ENCODE measurements at places on chromosomes 3 and 15. TPM values are rescaled to one million over a fixed set of nuclear protein-coding genes. Genes with fewer than 3 reads are reported as not detected.

The CERS3 gene
- polyA plus RNA-seq, result 0.08 TPM

The RBMS3 gene
- polyA plus RNA-seq, result 3.8 TPM

The THPO gene
- polyA plus RNA-seq, result 0.49 TPM

The RAB8B gene
- 4.6 TPM for polyA plus RNA-seq

The SLC9C1 gene
- not detected for polyA plus RNA-seq

The SPATA12 gene
- not detected for polyA plus RNA-seq

The SLC27A2 gene
- polyA plus RNA-seq, result not detected

The SAMMSON gene
- not detected for polyA plus RNA-seq

The ISLR2 gene
- polyA plus RNA-seq, result 1.4 TPM

The ACTL6A gene
- polyA plus RNA-seq, result 22.5 TPM

The GRIP2 gene
- polyA plus RNA-seq, result 2.2 TPM

GRCh38 chr15:66359740-66360139 is 3.3 kb upstream of the TIPIN start:
- H3K4me1 ChIP-seq, result peaks cover 3% of the 10 kb centered on the region
- no peak overlapping the region for H3K4me3 ChIP-seq
- H3K27me3 ChIP-seq, result no peaks in the 10 kb centered on the region
- DNase-seq, result no peak

DNA sequence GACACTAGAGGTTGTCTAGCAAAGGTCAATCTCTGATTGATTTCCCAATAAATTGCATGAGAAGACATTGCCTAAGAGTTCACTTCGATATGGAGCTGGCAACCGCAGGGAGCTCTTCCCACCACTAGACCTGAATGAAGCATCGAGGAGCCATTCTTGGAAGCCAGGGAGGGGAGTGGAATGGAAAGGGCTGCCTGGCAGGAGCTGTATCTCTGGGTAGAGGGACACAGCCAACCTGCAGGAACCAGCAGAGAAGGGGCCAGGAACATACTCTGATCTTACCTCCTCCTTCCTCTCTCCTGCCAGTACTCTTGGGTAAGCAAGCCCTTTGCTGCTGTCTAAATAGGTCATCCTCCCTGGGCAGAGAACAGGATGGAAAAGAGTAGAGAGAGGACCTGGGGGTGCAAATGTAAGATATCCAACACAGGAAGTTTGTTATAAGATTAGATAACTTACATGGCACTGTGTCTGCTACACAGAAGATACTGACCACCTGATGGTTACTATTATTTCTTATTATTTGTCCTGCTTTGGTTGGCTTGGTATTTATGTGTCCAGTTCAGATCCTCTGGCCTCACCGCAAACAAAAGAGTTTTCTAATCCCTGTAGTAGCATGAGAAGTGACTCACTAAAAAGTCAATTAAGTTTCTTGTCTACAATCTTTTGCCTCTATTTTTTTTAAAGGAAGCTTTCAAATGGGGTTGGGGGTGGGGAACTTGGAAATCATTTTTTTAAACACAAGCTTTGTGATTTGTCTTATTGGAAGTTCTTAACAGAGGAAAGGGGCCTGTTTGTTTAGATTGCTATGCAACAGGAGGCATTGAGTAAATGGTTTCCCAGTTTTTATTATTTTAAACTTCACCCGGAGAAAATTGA is 156.7 kb upstream of the TSC22D2 start:
- no peak overlapping the region for H3K4me3 ChIP-seq
- no peak overlapping the region for H3K27ac ChIP-seq
- peaks cover 29% of the 10 kb centered on the region for H3K4me1 ChIP-seq
- no peaks in the 10 kb centered on the region for H3K36me3 ChIP-seq
- no peak for DNase-seq

DNA sequence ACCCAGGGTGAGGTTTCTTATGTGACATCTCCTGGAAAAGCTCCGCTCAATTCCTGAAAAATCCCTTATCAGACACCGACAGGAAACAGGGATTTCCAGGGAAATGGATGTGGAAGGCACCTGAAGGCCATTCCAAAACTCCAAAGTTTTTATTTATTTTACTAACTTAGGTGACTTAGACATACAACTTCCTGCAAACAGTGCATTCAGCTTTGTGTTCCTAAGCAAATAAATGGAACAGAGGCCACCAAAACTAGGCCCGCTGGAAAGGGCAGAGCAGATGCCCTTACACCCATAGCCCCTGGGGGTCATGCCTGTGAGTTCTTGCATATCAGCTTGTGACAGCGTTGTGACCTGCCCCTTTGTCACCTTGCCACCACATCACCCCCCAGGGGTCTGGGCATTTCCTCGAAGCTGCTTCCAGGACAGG is 239.4 kb downstream of the XXYLT1 start:
- peak overlapping the region; percentile 65 for H3K27ac ChIP-seq
- no peaks in the 10 kb centered on the region for H3K4me1 ChIP-seq
- H3K36me3 ChIP-seq, result no peaks in the 10 kb centered on the region
- H3K4me3 ChIP-seq, result no peak overlapping the region
- DNase-seq, result no peak

DNA sequence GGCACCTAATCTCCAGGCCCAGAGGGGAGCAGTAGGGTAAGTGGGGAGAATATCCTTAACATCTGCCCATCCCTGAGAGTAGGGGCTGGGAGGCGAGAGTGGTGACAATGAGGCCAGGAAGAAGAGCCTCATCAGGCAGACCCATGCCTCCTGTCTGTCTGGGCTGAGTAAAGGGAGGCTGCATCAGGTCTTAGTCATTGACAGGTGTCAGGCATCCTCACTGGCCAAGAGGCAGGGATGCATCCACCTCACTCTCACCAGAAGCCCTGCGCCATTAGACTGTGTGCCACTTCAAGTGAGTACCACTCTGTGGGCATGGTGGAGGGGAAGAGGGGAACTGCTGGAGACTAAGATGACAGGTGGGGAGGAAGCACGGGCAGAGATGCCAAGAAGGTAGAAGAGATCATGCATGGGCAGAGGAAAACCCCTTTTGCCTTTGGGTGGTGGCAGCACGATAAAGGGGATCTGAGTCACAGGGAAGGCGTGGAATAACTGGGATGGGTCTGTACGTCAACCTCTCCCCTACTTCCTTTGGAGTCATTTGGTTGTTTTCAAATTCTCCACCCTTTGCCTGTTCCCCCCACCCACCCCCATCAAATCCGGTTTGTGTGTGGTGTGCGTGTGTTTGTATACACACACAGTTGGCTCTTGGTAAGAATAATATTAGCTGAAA is 14.1 kb downstream of the ANAPC13 start:
- peaks cover 3% of the 10 kb centered on the region for H3K36me3 ChIP-seq
- no peak overlapping the region for H3K4me3 ChIP-seq

- no peaks in the 10 kb centered on the region for H3K27me3 ChIP-seq
- peaks cover 23% of the 10 kb centered on the region for H3K4me1 ChIP-seq
- no peaks in the 10 kb centered on the region for H3K36me3 ChIP-seq
- H3K27ac ChIP-seq, result peak overlapping the region; percentile 73
- H3K4me3 ChIP-seq, result no peak overlapping the region
Observed at GRCh38 chr15:57551715-57552677, 39.7 kb upstream of the MYZAP start.

DNA sequence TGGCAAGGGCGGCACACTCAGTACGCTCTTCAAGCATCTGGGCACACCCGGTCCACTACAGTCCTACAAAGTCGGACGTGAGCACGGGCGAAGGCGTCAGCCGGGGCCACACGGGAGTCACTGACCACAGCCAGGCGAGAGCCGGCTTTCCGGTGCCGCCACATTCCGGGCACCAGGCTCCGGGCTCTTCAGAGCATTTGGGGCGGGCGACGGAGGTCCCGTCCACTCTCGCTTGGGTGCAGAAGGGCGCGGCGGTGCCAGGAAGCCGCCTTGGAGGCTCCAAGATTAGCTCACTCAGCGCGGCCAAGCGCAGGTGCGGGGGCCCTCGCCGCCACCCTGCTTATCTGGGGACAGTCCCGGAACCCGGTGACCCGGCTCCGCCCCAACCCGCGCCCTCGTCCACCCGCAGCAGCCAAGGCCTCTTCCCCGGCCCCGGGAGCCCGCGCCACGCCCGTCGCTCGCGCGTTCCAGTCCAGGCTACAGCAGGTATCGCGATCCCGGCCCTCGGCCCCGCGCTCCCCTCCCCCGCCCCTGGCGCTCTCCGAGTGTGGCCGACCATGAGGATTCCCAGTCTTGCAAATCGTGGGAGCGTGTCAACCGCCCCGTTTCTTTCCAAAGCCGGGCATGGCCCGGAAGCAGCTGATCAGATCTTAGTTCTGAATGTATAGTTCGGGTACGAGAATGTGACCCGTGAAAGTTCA is at the start of gene ADPRH:
Gene ADPRH (plus strand): TSS at position 127 of the 701 bp plus-strand sequence. CDS start 2,678 bp downstream, outside the sequence.
- H3K36me3 ChIP-seq, result peaks cover 20% of the 10 kb centered on the region
- peak; percentile 94 for DNase-seq
- peaks cover 8% of the 10 kb centered on the region for H3K4me1 ChIP-seq
- H3K4me3 ChIP-seq, result peak within 1 kb of the TSS; percentile 71
- H3K27me3 ChIP-seq, result no peaks in the 10 kb centered on the region

GRCh38 chr3:15164340-15164739 is 41.7 kb upstream of the CAPN7 start:
- no peaks in the 10 kb centered on the region for H3K27me3 ChIP-seq
- no peak for DNase-seq
- no peak overlapping the region for H3K27ac ChIP-seq
- H3K4me1 ChIP-seq, result no peaks in the 10 kb centered on the region
- H3K36me3 ChIP-seq, result no peaks in the 10 kb centered on the region

- H3K4me1 ChIP-seq, result peaks cover 6% of the 10 kb centered on the region
- H3K4me3 ChIP-seq, result no peak overlapping the region
- H3K36me3 ChIP-seq, result no peaks in the 10 kb centered on the region
- no peaks in the 10 kb centered on the region for H3K27me3 ChIP-seq
Observed at GRCh38 chr3:65767551-65767950, 271.2 kb downstream of the MAGI1 start.

GRCh38 chr3:37546876-37547275 is 314.8 kb upstream of the CTDSPL start:
- peak overlapping the region; percentile 5 for H3K27ac ChIP-seq
- peaks cover 28% of the 10 kb centered on the region for H3K4me1 ChIP-seq
- no peak overlapping the region for H3K4me3 ChIP-seq
- H3K36me3 ChIP-seq, result no peaks in the 10 kb centered on the region
- no peaks in the 10 kb centered on the region for H3K27me3 ChIP-seq

DNA sequence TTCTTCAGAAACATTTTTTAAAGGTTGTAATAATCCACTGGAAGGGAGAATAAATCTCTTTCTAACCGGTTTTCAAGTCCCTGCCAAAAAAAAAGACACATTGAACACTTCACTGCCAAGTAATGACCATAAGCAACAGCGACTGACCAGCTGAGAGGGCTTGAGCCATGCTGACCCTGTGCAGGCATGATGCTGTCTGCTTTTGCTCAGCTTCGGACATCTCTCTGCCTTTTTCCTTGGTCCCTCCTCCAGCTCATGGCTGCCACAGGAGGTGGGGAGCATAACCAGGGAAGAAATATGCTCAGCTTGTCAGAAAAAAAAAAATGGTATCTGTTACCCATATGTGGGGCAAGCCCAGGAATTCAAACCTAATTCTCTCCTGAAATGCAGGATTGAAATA is 1.5 kb downstream of the IGSF10 start:
- H3K27me3 ChIP-seq, result peaks cover 2% of the 10 kb centered on the region
- no peak overlapping the region for H3K4me3 ChIP-seq
- no peaks in the 10 kb centered on the region for H3K4me1 ChIP-seq
- DNase-seq, result no peak

GRCh38 chr3:196207159-196207832 is 3.9 kb downstream of the ZDHHC19 start:
- peak overlapping the region; percentile 53 for H3K4me3 ChIP-seq
- H3K4me1 ChIP-seq, result no peaks in the 10 kb centered on the region
- H3K27me3 ChIP-seq, result no peaks in the 10 kb centered on the region
- H3K36me3 ChIP-seq, result no peaks in the 10 kb centered on the region
- no peak overlapping the region for H3K27ac ChIP-seq

GRCh38 chr3:174465177-174465576 is 394.0 kb upstream of the NAALADL2 start:
- no peaks in the 10 kb centered on the region for H3K27me3 ChIP-seq
- H3K27ac ChIP-seq, result no peak overlapping the region
- no peaks in the 10 kb centered on the region for H3K36me3 ChIP-seq
- H3K4me1 ChIP-seq, result no peaks in the 10 kb centered on the region
- H3K4me3 ChIP-seq, result no peak overlapping the region
- DNase-seq, result no peak

DNA sequence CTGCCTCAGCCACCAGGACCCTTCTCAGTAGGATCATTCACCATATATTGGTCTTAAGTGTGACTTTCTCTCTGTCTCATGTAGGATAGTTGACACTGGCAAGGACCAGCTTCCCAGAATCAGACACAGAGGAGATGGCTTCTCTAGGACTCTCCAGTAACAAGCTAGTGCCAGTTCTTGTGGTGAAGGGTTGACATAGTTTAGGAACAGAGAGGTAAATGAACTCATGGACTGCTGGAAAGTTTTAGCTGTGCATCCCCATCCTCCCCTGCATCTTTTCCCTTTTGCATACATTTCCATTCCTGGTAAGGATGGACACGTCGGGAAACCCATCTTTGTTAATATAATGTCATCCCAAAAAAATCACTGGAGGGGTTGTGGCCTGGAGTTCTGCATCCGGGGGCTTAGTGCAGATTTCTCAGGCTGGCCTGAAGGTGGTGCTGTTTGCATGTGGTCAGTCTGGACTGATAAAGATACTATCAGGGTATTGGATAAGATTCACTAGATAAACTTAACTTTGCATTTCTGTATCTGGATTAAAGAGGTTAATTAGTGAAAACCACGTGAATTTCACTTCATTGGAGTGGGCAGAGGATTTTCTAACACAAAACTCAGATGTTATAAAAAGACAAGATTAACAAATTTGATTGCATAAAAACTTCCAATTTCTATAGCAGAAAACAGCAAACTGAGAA is 110.8 kb downstream of the TBC1D2B start:
- no peaks in the 10 kb centered on the region for H3K27me3 ChIP-seq
- no peak overlapping the region for H3K4me3 ChIP-seq
- no peaks in the 10 kb centered on the region for H3K4me1 ChIP-seq
- H3K27ac ChIP-seq, result no peak overlapping the region
- DNase-seq, result peak; percentile 73

- H3K4me1 ChIP-seq, result no peaks in the 10 kb centered on the region
- no peaks in the 10 kb centered on the region for H3K27me3 ChIP-seq
- no peak for DNase-seq
- H3K36me3 ChIP-seq, result no peaks in the 10 kb centered on the region
- H3K4me3 ChIP-seq, result no peak overlapping the region
- no peak overlapping the region for H3K27ac ChIP-seq
Observed at GRCh38 chr3:1848935-1849334, 249.7 kb upstream of the CNTN4 start.

Data from psoas muscle (tissue), 8 donors.